ENCODE measurements at places on chromosomes 13 and 19. TPM values are rescaled to one million over a fixed set of nuclear protein-coding genes. Genes with fewer than 3 reads are reported as not detected.

MUC16 gene
- under 0.01 TPM for total RNA-seq

ZNF235 gene
- 3.0 TPM for total RNA-seq

SLC15A1 gene
- not detected for total RNA-seq

CEBPG gene
- 73.9 TPM for total RNA-seq

BEST2 gene
- not detected for total RNA-seq

METTL21C gene
- total RNA-seq, result not detected

ELAVL1 gene
- 29.3 TPM for total RNA-seq

ACP7 gene
- 0.32 TPM for total RNA-seq

SMAD9 gene
- total RNA-seq, result 1.2 TPM

U2AF1L4 gene
- total RNA-seq, result 21.8 TPM

SIGLEC12 gene
- total RNA-seq, result not detected

KLK4 gene
- not detected for total RNA-seq

PGLYRP1 gene
- total RNA-seq, result not detected

STARD13 gene
- 3.8 TPM for total RNA-seq

CYP2A7 gene
- not detected for total RNA-seq

ZNF728 gene
- total RNA-seq, result not detected

C1QTNF9 gene
- total RNA-seq, result not detected

OR10H1 gene
- total RNA-seq, result not detected

PRKCG gene
- total RNA-seq, result 0.20 TPM

TMPRSS9 gene
- not detected for total RNA-seq

JAK3 gene
- 1.4 TPM for total RNA-seq

FBL gene
- 154 TPM for total RNA-seq

KIR3DL2 gene
- not detected for total RNA-seq

CCDC61 gene
- total RNA-seq, result 3.7 TPM

ICAM3 gene
- total RNA-seq, result 5.0 TPM

NCAN gene
- total RNA-seq, result 0.05 TPM

YJEFN3 gene
- 1.3 TPM for total RNA-seq

TEX26 gene
- total RNA-seq, result not detected

ICAM5 gene
- 1.9 TPM for total RNA-seq

PLIN4 gene
- 0.06 TPM for total RNA-seq

SLITRK6 gene
- total RNA-seq, result 0.32 TPM

SLC7A9 gene
- total RNA-seq, result not detected

ZNF625 gene
- total RNA-seq, result not detected

ZNF43 gene
- not detected for total RNA-seq

OSCAR gene
- 0.22 TPM for total RNA-seq

CEBPA gene
- 6.5 TPM for total RNA-seq

RNF17 gene
- total RNA-seq, result not detected

GRAMD1A gene
- total RNA-seq, result 34.5 TPM

ZNF83 gene
- 34.6 TPM for total RNA-seq

CEACAM20 gene
- total RNA-seq, result not detected

SPRED3 gene
- 0.97 TPM for total RNA-seq

ZNF415 gene
- not detected for total RNA-seq

DPY19L3 gene
- 10.0 TPM for total RNA-seq

BICRA gene
- 0.40 TPM for total RNA-seq

PRODH2 gene
- not detected for total RNA-seq

CD79A gene
- total RNA-seq, result not detected

SYNGR4 gene
- total RNA-seq, result 0.17 TPM

ANKRD24 gene
- total RNA-seq, result 0.20 TPM

CCNA1 gene
- 1.5 TPM for total RNA-seq

CGB8 gene
- not detected for total RNA-seq
